NCI-H526 (cell line): ENCODE measurements at places on chromosomes 16 and 17.
A peak's percentile ranks its signal among the peaks of the same experiment; 100 is the strongest.

DNA sequence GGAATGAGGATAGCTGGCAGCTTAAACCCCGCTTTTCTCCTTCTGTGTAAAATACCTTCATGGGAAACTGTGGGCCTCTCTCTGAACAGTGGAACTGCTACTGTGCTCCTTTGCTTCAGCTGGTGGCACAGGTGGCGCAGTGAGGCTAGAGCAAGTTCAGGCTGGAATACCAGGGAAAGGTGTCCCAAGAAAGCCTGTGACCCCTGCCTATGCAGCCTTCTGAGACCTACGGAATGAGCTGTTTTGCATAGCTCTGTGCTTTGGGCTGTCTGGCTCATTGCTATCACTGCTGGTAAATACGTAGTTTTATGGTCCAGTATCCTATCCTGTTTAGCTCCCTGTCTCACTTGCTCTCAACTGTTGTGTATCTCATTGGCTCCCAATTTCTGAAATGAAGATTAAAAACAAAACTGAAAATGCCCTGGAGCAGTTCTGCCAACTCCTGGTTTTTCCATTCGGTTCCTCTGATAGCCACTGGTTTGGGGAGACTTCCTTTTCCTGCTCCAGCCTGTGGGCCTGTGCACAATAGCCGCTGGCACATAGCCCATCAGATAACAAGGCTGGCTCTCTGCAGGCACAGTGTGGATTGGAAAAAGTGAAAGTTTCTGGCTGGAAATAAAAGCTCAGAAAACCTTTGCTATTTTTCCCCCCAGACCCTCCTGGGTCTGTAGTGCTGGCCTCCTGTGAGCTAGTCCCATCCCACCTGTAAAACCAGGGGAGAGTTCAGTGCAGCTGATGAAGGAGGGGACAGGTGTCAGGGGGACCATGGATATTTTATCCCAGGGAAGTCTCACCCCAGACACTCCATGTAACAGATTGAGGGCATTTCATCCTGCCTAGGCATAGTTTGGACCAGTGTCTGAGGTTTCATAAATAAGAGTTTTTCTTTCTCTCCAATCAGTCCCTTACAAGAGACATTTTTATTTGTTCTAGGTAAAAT, 24.0 kb downstream of the LIMD2 start:
- peak; percentile 79 for DNase-seq

GRCh38 chr16:3012828-3013420, at the start of gene CLDN9:
CLDN9 (plus strand) TSS chr16:3012923; CDS start chr16:3013363, 440 bp downstream.
- DNase-seq = no peak

- DNase-seq = no peak
These were observed 44.1 kb downstream of the DNAH17 start for GRCh38 chr17:78532922-78533640.

- DNase-seq = no peak
These were observed 219.5 kb downstream of the MSI2 start for GRCh38 chr17:57475796-57476195.

DNA sequence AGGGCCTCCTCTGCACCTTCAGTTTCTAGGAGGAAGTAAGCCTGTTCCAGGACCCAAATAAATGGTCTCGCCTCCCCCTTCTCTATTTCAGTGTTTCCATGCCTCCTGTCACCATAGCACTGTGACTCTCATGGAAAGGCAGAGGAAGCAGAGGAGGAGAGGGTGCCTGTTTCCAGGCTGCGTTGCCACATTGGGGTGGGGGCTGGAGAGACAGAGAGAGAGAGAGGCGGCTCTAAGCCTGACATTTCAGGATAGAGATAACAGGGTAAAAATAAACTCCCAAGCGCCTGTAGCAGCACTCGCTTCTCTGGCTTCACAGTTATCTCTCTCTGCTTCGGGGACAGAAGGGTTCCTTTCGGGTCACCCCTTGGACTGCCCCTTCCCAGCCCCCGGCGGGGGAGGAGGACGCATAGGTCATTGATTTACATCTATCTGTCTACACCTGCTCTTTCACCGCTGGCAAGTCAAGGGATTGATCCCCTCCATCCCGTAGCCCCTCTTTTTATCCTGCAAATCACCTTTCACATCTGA, 71.2 kb upstream of the MRTFB start:
- DNase-seq = no peak

DNA sequence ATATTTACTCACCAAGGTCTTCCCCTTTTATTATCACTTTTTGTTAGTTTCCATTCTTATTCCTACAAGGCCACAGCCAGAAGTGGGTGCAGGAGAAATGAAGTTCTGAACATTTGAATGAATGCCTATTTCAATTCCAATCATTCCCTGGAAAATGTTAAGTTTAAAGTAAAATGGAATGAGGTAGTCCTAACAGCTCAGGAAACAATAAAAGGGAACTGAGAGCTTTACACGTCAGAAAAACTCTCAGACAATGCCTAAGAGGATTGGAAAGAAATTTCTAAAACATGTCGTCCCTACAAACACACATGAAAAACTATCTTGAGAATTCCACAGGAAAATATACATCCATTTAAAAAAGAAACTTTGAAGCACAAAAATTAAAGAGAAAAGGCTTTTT, 238.8 kb downstream of the STX8 start:
- no peak for DNase-seq

GRCh38 chr17:51733166-51733565, 425.3 kb downstream of the CA10 start:
- no peak for DNase-seq

- no peak for DNase-seq
These were observed 949.6 kb upstream of the GOT2 start for GRCh38 chr16:59683709-59684108.

- DNase-seq = peak; percentile 5
These were observed 10.1 kb downstream of the THRA start for GRCh38 chr17:40072735-40073346.

- peak; percentile 41 for DNase-seq
These were observed 99.9 kb upstream of the CORO6 start for GRCh38 chr17:29722411-29723198.

DNA sequence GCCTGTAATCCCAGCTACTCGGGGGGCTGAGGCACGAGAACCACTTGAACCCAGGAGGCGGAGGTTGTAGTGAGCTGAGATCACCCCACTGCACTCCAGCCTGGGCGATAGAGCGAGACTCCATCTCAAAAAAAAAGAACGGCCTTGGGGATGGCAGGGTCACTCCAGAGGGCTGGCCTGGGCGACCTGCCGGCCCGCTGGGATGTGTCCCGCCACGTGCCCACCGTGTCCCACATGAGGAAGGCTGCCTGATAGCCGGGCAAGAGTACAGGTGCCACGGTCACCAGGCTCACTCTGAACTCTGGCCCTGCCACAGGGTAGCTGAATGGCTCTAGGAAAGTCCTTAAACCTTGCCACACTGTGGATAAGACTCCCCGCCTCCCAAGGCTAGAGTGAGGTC, 67.5 kb downstream of the COG7 start:
- DNase-seq = no peak

- no peak for DNase-seq
These were observed 251.4 kb downstream of the HS3ST3B1 start for GRCh38 chr17:14552306-14552705.

GRCh38 chr16:57604177-57604576, 24.3 kb upstream of the ADGRG1 start:
- DNase-seq = no peak

DNA sequence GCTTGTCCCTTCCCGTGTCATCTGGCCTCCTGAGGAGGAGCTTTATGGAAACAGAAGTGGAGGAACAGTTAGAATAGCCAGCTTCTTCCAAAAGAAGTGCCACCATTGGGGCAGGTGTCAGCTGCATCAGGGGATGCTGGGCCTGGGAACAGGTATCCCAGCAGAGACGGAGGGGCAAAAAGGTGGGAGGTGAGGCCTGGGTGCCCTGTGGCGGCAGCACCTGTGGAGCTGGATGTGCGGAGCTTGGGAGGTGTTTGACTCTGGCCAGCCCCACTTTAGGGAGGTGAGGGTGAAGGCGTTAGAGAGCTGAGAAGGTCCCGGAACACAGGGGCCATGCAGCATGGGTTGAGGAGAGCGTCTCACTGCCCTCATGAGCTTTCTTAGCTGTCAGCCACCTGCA, 5.2 kb downstream of the SMCR8 start:
- DNase-seq = no peak

- no peak for DNase-seq
These were observed 89.1 kb upstream of the NOL11 start for GRCh38 chr17:67628580-67629013.

- DNase-seq = no peak
These were observed 1.1 kb downstream of the IFT20 start for GRCh38 chr17:28334171-28334570.

- DNase-seq = no peak
These were observed 15.3 kb downstream of the CA7 start for GRCh38 chr16:66859397-66860068.

- DNase-seq = no peak
These were observed 3.6 kb downstream of the THOC6 start for GRCh38 chr16:3027489-3027795.

- peak; percentile 94 for DNase-seq
These were observed at the start of gene ROGDI for GRCh38 chr16:4801962-4802658. ROGDI (minus strand) TSS chr16:4802633; CDS start chr16:4802571, 62 bp downstream.

GRCh38 chr17:72119873-72120641, 763 bp upstream of the SOX9 start:
- DNase-seq = peak; percentile 93

DNA sequence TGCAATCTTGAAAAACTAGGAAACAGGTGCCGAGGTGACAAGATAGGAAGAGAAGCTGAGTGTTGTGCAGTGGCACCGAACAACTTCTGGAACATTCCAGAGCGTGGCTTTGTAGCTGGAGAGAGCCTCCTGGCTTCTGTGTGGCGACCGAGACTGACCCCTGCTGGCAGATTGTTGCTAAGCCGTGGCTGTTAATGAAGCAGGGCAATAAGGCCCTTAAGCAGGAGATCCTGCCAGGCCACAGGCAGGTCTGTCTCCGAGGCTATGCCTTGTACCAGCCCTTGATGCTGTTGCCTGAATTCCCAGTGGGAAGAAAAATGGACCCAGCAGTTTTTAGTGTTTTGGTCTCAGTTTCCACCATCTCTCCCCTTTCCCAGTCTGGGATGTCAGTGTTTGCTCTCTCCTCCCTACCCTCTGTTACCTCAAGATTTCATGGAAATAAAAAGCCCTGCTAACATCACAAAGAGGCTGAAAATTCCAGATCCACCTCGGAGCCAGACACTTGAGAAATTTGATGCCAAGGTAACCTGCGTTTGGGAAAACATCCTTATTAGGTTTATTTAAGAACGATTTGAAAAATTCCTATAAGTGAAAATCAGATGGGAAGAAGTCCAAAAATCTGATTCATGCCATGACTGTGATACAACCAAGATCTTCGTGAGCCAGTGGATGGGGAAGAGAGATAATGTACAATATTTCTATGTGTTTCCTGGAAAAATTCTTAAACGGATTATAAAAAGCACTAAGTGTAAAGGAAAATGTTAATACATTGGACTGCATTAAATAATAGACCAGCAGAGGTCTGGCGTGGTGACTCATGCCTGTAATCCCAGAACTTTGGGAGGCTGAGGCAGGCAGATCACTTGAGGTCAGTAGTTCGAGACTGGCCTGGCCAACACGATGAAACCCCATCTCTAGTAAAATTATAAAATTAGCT, 265.1 kb downstream of the PRKCA start:
- DNase-seq = peak; percentile 40

DNA sequence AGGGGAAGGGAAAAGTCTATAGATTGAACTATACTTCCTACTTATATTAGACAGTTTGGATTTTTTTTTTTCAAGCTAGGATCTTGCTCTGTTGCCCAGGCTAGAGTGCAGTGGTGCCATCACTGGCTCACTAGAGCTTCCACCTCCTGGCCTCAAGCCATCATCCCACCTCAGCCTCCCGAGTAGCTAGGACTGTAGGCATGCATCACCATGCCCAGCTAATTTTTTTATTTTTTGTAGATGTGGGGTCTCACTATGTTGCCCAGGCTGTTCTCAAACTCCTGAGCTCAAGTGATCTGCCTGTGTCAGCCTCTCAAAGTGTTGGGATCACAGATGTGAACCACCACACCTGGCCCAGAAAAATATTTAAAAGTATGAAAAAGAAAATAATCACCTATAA, 121.0 kb upstream of the HAS3 start:
- DNase-seq = no peak

GRCh38 chr16:3348547-3349167, 7.0 kb upstream of the OR2C1 start:
- no peak for DNase-seq

DNA sequence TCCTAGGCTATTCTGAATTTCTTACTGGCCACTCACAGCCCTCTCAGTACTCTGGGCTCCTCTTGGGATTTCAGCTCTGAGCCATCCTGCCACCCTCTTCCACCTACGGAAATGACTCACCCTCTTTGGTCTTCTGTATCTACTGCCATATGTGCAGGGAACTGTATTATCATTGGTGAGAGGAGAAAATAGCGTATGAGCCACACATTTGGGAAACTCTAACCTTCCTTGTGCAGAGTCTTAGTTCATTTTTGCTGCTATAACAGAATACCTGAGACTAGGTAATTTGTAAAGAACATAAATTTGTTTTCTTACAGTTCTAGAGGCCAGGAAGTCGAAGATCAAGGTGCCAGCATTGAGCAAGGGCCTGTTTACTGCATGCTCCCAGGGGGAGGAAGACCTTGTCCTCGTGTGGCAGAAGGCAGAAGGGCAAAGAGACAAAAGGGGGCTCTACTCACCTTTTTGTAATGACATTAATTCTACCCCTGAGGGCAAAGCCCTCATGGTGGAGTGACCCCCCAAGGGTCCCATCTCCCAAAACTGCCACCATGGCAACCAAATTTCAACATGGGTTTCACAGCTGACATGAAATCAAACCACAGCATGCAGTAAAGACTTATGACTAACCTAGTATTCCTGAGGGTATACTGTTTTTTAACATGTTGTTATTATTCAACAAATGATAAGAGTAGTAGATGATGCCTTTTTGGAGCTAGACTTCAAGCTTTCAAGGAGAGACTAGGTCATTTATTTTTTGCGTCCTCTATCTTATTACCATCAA, 191.8 kb downstream of the PRKCA start:
- no peak for DNase-seq

DNA sequence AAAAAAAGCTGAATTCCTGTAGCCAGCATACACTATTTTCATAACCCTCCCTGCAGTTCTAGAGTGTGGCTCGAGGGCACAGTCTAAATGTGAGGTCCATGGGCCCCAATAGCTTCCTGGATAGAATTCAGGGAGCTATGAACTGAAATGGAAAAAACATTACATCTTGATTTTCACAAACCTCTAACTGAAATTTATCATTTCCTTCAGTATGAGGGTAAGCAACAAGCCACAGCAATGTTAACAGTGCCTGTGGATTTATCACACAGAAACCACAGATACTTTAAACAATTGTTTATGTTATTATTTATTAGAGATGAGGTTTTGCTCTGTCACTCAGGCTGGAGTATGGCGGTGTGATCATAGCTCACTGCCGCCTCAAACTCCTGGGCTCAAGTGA, 18.2 kb downstream of the TMEM92 start:
- DNase-seq = no peak
